SIG-M5 (cell line): ENCODE measurements at places on chromosomes 11 and 22.

DNA sequence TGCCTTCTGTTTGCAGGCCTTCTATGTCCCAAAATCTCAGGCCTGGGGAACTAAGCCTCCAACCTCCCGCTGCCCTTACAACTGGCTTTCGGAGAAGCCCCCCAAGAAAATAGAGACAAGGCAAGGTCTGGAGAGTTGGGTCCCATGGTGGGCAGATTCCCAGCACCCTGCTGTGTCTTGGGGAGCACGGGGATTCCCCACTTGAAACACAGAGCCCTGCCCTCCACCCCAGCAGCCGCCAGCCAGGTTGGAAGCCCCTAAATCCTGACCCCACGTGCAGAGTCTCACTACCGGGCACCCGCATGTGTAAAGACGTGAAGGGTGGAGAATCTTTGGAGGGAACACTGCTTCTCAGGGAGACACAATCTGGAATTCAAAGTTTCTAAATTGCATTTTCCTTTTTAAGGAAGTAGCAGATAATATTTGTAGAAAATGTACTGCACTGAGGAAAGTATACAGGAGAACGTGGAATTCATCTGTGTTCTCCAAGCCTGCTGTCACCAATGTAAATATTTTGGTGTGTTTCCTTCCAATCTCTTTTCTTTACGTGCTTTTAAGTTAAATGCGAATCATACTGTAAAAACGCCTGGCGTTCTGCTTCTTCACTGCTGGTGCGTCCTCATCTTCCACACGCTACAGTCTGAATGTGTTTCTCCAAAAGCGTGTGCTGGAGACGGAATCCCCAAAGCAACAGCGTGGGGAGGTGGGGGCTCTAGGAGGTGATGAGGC lies 220.9 kb downstream of the BRD1 start:
- DNase-seq: no peak

- DNase-seq: no peak
Observed at GRCh38 chr11:132540581-132540980, 991.7 kb downstream of the OPCML start.

GRCh38 chr11:20342347-20343141 lies 21.0 kb upstream of the HTATIP2 start:
- DNase-seq: no peak

DNA sequence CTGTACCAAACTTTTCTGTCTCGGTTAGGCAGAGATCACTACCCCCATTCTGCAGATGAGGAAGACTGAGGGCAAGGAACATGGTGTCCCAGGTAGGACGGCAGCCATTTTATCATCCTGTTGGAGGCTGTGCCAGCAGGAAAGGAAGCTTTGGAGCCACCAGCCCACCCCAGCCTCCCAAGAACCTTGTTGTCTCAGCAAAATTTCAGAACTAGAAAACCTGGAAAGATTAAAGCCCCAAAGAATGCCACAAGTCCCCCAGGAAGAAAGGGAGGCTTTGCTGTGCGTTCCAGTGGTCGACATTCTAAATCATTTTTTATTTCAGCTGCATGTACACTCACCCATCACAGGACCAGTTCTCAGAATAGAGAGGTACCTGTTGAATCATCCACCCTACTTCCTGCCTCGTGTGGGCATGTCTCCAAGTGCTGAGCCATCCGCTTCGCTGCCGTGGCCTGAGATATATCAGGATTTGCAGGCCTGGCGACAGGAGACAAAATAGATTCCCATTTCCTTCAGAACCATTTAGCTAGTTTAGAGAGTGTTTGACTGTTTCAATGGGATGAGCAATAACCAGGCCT lies 13.0 kb upstream of the EIF3D start:
- no peak for DNase-seq

GRCh38 chr11:121716060-121716459 lies 263.3 kb upstream of the SORL1-AS1 start:
- DNase-seq: no peak

GRCh38 chr11:2205981-2206690 lies 34.5 kb upstream of the TH start:
- DNase-seq: no peak
